ENCODE measurements at places on chromosomes 5 and 9.

GRCh38 chr9:91799113-91799744 is 150.8 kb downstream of the ROR2 start:
- peak overlapping the region; percentile 39 for H3K4me3 ChIP-seq
- H3K4me1 ChIP-seq: no peaks in the 10 kb centered on the region
- no peaks in the 10 kb centered on the region for H3K36me3 ChIP-seq
- H3K27ac ChIP-seq: no peak overlapping the region
- H3K27me3 ChIP-seq: no peaks in the 10 kb centered on the region

GRCh38 chr5:38556599-38557307 is at the start of gene LIFR:
LIFR (minus strand) TSS chr5:38556646; CDS start chr5:38530647, 25,999 bp downstream.
- DNase-seq: no peak
- peak within 1 kb of the TSS; percentile 89 for H3K4me3 ChIP-seq

DNA sequence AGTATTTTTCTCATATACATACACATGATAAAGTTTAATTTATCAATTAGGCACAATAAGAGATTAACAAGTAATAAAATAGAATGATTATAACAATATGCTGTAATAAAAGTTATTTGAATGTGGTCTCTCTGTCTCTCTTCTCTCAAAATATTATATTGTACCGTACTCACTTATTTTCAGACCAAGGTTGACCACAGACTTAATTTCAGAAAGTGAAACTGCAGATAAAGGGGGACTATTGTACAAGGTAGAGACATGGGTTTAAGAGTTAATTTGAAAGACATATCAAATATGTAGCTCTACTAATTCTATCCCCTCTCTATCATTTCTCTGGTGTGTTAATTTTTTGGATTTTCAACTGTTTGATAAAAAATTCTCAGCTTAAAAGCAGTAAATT is 20.0 kb upstream of the C9 start:
- no peak for DNase-seq
- no peak overlapping the region for H3K4me3 ChIP-seq
- no peaks in the 10 kb centered on the region for H3K36me3 ChIP-seq
- H3K27ac ChIP-seq: no peak overlapping the region
- H3K27me3 ChIP-seq: no peaks in the 10 kb centered on the region

GRCh38 chr5:112915831-112916230 is 6.2 kb downstream of the REEP5 start:
- no peaks in the 10 kb centered on the region for H3K27me3 ChIP-seq
- peaks cover 45% of the 10 kb centered on the region for H3K36me3 ChIP-seq
- DNase-seq: no peak
- no peak overlapping the region for H3K4me3 ChIP-seq
- H3K27ac ChIP-seq: no peak overlapping the region
